CD4-positive, alpha-beta T cell treated with Interleukin-12 subunit alpha and Interleukin-12 subunit beta, for 1 hour (primary cell): ENCODE measurements at places on chromosomes 7 and 10.

DNA sequence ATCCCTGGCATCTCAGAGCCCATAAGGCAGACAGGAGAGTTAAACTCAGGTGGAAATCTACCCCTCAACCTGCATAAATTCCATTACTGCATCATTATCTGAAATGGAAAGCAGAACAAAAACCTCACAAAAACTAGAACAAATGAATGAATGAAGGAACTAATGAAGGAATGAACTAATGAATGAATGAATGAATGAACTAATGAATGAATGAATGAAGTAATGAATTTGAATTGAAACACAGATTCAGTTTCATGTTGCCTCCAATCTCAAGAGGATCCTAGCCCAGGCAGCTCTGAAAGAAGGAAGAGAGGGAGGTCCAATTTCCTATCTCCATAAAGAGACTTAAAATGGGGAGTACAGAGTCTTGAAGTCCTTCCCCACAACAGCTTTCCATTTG, 1.9 kb upstream of the UCN3 start:
- no peak for DNase-seq

DNA sequence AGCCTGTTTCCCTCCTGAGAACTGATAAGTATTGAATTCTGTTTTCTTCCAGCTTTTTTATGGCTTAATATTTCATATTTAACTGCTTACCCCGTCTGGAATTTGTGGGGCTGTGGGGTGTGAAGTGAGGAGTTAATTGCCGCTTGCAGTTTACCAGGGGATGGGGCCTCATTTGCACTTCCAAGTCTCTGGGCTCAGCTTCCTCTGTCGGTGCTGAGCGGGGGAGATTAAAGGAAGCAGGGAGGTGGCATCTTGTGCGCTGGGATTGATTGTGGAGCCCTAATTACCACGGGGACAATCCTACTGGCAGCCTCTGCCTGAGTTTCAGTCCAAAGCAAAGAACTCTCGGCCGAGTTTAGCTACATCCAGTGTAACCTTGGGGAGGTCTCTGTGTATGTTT, 33.4 kb downstream of the ELFN1 start:
- DNase-seq = no peak

DNA sequence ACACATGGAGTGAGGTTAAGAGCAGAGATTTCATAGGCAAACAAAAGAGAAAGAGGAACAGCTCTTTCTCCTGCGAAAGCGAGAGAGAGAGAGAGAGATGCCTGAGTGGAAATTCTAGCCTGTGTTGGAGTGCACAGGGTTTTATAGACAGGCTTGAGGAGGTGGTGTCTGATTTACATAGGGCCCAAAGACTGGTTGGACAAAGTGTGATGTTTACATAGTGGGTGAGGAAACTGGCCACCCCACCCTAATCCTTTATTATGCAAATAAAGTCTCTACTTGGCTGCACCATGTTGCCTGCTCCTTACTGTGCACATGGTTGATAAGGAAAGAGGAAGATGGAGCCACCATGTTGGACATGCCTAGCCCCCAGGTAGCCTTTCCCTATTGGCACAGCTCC, 967.8 kb upstream of the SORCS1 start:
- DNase-seq = no peak

DNA sequence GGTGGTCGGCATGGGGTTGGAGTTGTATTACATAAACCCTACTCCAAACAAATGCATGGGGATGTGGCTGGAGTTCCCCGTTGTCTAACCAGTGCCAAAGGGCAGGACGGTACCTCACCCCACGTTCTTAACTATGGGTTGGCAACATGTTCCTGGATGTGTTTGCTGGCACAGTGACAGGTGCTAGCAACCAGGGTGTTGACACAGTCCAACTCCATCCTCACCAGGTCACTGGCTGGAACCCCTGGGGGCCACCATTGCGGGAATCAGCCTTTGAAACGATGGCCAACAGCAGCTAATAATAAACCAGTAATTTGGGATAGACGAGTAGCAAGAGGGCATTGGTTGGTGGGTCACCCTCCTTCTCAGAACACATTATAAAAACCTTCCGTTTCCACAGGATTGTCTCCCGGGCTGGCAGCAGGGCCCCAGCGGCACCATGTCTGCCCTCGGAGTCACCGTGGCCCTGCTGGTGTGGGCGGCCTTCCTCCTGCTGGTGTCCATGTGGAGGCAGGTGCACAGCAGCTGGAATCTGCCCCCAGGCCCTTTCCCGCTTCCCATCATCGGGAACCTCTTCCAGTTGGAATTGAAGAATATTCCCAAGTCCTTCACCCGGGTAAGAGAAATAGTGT, at the start of gene CYP2E1:
TSS of gene CYP2E1 (plus strand) at position 407 of the 632 bp plus-strand sequence. CDS start at position 440, 33 bp downstream.
- no peak for DNase-seq

- DNase-seq = no peak
Observed at GRCh38 chr10:132654121-132654571, 116.6 kb downstream of the INPP5A start.

- no peak for DNase-seq
Observed at GRCh38 chr7:44448922-44449583, 41.4 kb downstream of the NUDCD3 start.

GRCh38 chr10:85641479-85642009, 725.1 kb downstream of the GRID1 start:
- no peak for DNase-seq

DNA sequence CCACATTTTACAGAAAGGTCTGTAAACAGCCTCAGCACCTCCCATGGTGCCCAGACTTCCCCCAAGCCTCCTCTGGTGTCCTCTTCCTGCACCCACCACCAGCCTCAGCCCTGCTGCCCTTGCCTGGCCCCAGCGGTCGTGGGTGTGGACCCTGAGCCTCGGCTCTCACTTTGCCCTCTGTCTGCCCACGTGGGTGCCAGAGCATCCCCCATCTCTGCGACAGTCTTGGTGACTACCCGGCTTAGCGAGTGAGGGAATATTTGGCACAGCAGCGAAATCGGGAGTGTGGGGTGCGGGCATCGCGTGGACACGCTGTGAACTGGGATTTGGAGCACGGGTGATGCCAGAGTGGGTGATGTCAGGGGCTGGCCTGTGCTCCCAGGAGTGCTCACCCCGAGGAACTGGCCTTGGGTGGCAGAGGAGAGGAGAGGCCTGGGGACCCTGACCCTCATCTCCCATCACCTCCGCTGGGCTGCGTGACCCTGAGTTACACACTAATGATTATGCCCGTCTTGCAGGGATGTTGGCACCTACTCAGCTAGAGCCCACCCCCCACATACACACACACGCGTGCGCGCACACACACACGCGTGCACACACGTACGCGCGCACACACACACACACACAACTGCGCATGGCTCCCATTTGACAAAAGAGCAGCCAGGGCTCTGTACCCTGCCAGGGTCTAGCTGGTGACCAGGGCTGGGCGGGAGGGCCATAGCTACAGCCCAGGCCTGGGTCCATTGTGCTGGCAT, 8.7 kb downstream of the ELFN1 start:
- DNase-seq = no peak

DNA sequence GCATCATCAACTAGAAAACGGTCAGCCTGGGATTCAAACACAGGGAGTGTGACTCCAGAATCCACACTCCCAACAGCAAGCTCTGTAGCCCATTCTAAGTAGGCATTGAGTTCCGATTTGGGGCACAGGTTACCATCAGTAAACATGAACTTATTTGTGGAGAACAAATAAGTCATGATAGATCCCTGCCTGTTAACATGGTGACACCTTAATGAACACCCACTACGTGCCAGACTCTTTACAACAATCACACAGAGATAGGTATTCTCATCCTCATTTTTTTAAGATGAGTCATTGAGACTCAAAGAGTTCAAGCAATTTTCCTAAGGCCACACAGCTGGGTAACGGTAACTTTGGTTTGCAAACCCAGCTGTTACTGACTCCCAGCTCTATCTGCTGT, 91.5 kb downstream of the LYZL2 start:
- no peak for DNase-seq

DNA sequence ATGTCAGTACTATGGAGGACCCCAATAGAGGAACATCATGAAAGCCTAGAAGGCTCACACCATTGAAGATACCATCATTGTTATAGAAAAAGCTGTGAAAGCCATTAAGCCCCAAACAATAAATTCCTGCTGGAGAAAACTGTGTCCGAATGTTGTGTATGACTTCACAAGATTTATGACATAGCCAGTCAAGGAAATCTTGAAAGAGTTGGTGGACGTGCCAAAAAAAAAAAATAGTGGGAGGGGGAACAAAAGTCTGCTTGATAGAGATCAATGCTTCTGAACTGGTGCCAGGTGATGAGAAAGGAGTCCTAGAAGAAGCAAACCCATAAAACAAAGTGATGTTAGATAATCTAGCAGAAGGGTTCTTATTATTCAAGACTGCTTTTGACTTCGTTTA, 41.2 kb downstream of the RALA start:
- no peak for DNase-seq

- no peak for DNase-seq
Observed at GRCh38 chr7:50730446-50731400, 52.0 kb downstream of the GRB10 start.

- no peak for DNase-seq
Observed at GRCh38 chr10:93245779-93246178, 172.1 kb downstream of the CYP26A1 start.

- DNase-seq = no peak
Observed at GRCh38 chr10:130992802-130993523, 318.6 kb downstream of the TCERG1L start.

DNA sequence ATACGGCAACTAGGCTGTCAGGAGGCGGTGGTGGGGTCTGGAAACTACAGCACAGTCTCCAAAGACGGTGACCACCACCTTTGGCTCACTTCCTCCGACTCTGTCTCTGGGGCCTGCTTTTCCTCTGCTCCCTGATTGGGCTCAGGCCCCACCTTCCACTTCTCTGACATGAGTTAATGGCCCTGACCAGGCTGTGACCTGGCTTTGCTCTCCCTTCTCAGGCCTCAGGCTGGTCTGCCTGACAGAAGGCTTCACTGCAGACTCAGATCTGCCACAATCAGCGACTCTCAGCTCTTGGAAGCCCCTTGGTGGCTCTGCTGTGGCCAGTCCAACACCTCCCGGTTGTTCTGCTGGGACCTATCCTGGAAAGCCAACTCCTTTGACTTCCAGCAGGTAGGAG, 7.7 kb downstream of the STYXL1 start:
- no peak for DNase-seq

DNA sequence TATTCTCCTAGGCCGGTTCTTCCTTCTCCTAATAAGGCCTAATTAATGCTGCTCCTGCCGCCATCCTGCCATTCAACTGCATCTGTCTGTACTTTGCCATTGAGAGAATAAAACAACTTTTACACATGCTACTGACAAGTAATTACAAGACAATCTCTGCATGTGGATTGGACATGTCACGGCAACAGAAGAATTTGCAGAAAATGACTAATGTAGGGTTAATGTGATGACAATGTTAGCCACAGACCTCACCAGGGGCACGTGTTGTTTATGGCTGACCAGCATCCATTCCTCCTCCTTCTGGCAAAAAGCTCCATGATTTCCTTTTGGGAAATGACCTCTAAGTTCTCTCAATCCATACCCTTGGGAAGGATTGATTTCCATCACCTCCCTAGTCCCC, 58.0 kb downstream of the NEBL start:
- DNase-seq = no peak

GRCh38 chr7:100546926-100547800, 8.2 kb downstream of the AGFG2 start:
- DNase-seq = no peak
